Activated T-cell treated with anti-CD3 and anti-CD28 coated beads, Interleukin-2, amount 50 U/mL, for 72 hours (primary cell): ENCODE measurements at places on chromosomes 1 and 21. TPM values are rescaled to one million over a fixed set of nuclear protein-coding genes. Genes with fewer than 3 reads are reported as not detected.

DNA sequence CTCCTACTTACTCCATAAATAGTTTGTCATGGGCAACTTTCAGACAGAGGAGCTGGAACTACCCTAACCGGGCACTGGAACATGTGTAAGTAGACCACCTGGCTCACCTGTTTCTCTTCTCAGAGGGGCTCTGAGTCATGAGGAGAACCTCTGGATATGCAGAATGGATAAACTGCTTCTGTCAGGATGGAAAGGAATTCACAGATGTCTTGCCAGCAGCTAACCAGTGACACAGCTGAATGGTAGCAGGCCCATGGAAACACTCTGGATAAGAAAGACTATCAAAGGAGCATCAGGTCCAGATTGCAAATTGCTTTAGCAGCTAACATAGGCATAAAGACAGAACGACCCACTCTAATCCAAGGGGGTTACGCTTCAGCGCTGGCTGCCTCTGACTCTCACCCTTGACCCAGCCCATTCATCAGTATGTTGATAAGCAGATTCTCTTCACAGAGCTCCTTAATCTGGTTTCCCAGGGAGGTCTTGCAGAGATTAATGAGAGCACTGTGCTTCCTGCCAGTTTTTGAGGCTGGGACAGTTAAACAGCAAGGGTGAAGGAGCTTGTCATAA lies 54.2 kb downstream of the HIVEP3 start:
- DNase-seq: no peak

CYP4A22 gene
- not detected for total RNA-seq

GRCh38 chr1:56330391-56331026 lies 248.9 kb downstream of the PLPP3 start:
- no peak for DNase-seq

- DNase-seq: no peak
These were observed 16.8 kb downstream of the PPP1R12B start for GRCh38 chr1:202365092-202365815.

SLC35F3 gene
- 0.24 TPM for total RNA-seq

DNA sequence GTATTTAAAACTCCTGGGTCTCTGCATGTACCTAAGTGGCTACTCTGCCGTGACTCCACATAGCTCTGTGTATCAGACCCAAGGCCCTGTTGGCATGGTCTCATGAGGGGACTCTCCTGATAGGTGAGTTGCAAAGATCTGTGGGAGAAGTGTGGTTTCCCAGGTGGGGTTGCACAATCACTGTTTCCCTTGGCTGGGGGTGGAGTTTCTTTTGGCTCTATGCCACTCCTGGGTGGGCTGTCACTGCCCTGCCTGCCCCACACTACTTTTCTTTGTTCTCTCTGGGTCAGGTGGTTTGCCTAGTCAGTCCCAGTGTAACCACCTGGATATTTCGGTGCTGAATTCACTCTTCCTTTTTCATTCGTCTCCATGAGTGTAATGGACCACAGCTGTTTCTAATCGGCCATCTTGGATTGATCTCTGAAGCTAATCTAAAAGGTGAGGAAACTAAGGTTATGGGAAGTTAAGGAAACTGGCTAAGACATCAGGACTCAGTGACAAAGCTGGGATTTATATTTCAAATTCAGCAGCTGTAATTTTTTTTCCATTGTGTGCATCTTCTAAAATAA lies 97.1 kb upstream of the CACYBP start:
- no peak for DNase-seq

DNA sequence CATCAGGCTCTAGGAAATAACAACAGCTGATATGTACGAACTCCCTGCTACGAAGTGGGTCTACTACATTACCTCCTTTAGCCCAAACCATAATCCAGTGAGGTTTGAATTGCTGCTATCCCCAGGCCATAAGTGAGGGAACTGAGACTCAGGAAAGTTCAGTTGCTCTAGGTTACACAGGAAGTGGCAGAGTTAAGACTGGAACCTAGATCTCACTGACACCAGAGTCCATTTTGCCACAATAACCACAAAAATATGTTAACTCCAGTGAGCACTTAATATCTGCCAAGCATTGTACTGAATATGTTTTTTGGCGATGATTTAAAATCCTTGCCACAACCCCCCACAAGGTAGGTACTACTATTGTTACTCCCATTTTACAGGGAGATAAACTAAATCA lies 8.9 kb upstream of the TADA1 start:
- DNase-seq: no peak

LRRN2 gene
- not detected for total RNA-seq

GRCh38 chr1:227950735-227951346 lies 3.1 kb upstream of the WNT9A start:
- no peak for DNase-seq
